Stimulated activated CD8-positive, alpha-beta memory T cell treated with anti-CD3 and anti-CD28 coated beads, Interleukin-2, amount 100 ng/mL, for 1 hour (primary cell): ENCODE measurements at places on chromosomes 5 and 9.

- no peak for DNase-seq
Measured at GRCh38 chr5:48192-48591, 43.8 kb upstream of the PLEKHG4B start.

DNA sequence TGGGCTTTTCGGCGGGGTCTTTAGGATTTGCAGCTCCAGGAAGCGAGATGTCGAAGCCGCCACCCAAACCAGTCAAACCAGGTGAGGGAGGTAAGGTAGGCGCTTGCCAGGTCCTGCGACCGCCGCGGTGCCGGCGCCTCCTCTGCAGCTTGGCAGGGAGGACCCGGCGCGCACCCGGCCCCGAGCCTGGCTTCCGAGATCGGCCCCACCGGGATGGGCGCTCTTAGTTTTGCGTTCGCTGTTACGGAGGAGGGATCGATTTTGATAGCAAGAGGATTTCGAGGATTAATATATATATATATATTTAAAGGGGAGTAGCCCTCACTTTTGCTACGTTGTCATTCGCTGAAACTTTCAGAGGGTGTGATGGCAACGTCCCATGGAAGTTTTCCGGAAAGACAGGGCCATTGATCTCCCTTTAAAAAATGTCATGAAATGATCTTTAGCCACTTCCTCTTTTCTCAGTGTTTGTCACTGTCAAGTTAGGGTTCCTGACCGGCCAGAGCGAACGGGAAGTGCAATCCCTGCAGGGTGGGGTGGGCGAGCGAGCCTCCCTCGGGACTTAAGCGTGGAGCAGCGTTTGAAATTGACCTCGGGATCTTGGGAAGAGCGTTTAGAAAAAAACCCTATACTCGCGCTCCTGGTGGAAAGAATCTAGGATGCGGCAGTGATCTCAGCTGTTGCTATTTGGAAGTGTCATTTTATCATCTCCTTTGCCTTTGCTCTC, 495 bp downstream of the OSTF1 start:
- DNase-seq, result peak; percentile 35

DNA sequence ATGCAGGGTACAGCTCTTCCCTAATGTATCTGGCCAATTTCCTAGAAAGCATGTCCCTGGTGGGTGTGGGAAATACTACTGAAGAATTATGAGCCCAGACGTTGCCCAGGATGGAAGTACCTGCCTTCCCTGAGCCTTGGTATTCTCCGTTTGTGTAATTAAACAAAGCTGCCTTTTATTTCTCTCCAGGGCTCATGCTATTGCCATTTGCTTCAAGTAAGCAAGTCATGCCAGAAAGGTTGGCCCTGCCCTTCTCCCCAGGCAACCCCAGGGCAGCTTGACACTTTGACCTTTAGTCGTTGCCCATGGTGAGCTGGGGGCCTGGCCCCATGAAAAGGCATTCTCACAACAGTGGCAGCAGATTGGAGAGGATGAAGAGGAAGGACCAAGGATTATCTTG, 4.4 kb downstream of the COL27A1 start:
- no peak for DNase-seq

DNA sequence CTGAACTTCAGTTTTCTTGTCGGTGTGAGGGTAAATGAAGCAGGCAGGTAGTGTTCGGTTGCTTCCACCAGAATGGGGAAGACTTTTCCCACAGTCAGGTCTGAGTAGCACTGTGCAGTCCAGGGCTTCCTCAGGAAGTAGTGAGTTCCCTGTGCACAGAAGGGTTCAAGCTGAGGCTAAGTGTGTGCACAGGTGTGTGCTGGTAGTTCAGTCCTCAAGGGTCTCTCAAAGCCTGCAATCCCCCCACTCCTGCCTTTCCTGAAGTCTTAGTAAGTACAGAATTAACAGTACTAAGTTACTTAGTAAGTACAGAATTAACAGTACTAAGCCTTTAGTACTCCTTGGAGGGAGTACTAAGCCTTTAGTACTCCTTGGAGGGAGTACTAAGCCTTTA, 1.4 kb downstream of the DAB2IP start:
- no peak for DNase-seq

- DNase-seq, result no peak
Measured at GRCh38 chr5:75368391-75368790, 31.4 kb downstream of the HMGCR start.

DNA sequence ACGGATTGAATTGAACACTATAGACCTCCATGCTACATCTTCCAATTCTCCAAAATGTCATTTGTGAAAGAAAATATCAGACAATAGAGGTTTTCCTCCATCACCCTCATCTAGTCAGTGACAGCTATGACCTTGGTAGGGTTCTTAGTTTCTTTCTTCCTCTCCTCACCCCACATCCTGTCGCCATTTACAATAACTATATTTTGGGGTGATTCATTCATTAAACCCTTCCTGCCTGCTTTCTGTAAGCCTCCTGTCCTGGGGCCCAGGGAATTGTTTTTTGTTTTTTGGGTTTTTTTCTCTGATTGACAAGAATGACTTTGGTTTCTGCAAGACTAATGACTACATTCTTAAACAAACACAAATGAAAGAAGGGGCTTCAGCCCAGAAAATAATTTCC, 82.6 kb downstream of the PRELID2 start:
- no peak for DNase-seq

- DNase-seq, result no peak
Measured at GRCh38 chr5:84478603-84479002, 93.9 kb upstream of the EDIL3 start.

GRCh38 chr5:94793816-94794198, 175.3 kb downstream of the SLF1 start:
- no peak for DNase-seq

GRCh38 chr9:123424131-123424530, 68.1 kb downstream of the CRB2 start:
- DNase-seq, result no peak
